ENCODE measurements at places on chromosomes 12 and 14.

GRCh38 chr12:52657250-52657902, 5.4 kb upstream of the KRT2 start:
- DNase-seq, result no peak

DNA sequence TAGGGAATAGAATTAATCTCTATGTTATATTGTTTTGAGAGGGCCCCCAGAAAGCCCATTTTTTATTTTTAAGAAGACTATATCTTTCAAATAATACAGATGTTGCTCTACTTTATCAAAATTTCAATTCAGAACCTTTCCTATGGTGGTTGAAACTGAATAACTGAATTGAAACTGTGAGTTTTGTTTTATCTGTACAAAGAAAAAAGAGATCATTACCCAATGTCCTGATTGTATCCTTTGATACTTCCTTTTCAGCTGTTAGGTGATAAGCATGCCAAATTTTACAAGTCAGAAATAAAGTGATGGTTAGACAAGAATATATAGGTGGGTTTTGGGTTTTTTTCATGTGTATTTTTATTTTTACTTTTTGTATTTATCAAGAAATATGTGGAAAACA, 1293.1 kb upstream of the USP15 start:
- no peak for DNase-seq

DNA sequence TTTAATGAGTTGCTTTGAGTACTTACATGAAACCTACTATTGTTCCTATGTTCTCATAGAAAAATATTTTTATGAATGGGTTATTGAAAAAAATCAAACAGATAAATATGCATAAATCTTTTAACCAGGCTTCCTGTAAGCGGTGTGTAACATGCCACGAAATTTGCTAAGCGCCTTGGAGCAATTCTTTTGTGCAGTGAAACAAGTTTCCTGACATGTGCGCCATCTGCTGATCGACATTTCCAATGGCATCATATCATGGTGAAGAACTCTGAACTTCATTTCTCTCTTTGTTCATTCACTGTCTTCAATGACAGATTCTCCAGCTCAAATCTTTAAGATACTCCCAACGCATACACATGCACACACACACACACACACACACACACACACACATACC, 145.6 kb upstream of the NAV3 start:
- no peak for DNase-seq

DNA sequence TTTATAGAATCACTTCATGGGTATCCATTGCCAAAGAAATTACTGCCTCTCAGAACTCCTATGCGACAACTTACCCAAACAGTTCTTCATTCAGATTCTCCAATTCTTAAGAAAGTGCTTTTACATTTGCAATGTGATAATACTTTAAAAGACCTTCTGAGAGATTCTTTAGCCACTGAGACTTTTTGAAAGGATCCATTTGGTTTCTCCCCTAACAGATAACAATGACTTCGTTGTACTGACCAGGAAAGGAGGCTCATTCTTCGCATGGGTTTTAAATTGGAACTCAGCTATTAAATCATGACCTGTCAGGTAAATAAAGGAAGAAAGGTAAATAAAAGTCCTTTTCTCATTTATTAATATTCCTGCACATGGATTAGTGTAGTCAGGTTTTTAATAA, 14.8 kb downstream of the ITPR2 start:
- no peak for DNase-seq

- DNase-seq, result no peak
These were observed 10.5 kb downstream of the LARP4 start for GRCh38 chr12:50411051-50411660.

- DNase-seq, result no peak
These were observed 5.4 kb upstream of the DCP1B start for GRCh38 chr12:2009623-2010022.

- DNase-seq, result no peak
These were observed 102.0 kb downstream of the TMEM30B start for GRCh38 chr14:61179061-61179690.

DNA sequence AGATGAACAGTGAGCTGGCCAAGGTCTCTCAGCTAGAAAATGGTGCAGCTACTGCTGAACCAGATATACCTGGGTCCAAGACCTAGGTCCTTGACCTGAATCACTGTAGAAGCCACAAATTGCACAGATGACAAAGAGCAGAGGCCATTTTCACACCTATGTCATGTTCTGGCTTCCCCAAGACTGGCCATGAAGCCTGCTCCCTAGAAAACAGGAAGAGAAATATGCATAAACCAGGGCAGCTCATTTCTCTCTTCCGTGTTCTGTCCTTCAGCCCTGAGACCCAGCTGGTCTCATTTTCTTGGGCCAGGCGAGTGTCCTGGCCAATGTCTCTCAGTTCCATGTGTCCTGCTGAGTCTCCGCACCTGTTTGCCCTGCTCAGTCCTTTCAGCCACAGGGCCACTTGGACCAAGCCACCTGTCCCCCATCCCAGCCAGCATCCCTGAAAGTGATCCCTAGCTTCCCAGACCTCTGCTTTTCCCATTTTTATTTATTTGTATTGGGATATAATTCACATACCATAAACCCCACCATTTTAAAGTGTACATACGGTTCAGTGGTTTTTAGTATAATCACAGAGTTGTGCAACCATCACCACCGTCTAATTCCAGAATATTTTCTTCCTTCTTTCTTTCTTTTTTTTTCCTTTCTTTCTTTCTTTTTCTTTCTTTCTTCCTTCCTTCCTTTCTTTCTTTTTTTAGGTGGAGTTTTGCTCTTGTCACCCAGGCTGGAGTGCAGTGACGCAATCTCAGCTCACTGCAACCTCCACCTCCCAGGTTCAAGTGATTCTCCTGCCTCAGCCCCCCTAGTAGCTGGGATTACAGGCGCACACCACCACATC, 27.0 kb downstream of the P2RX7 start:
- DNase-seq, result no peak

DNA sequence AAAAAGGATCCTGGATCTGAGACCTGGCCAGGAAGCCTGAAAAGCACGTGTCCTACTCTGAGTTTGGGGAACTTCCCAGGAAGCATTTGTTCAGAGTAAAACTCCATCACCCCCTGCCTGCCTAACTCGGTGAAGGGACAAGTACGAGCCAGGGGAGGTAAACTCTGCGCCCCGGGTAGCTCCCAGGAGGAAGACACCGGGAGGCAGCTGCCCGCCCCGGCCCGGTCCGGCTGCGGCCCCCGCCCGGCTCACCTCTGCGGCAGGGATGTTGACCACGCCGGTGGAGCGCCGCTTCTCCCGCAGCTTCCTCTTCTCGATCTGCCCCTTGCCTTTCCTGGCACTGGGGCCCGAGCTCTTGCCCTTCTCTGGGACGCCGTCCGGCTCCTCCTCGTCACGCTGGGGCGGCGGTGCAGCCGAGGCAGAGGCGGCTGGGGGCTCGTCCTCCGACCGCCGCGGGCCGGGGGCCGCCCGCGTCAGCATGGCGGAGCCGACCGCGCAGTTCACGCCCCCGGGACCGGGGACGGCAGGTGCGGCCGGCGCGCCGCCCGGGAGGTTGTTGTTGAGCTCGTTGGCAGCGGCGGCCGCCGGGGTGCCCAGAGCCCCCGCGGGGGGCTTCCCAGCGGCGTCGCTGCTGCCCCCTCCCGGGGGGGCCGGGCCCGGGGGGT, 1.2 kb downstream of the PAWR start:
- no peak for DNase-seq

- no peak for DNase-seq
These were observed 425.3 kb upstream of the FBXO33 start for GRCh38 chr14:39857376-39858055.

GRCh38 chr12:30500532-30500931, 195.1 kb downstream of the IPO8 start:
- DNase-seq, result no peak

DNA sequence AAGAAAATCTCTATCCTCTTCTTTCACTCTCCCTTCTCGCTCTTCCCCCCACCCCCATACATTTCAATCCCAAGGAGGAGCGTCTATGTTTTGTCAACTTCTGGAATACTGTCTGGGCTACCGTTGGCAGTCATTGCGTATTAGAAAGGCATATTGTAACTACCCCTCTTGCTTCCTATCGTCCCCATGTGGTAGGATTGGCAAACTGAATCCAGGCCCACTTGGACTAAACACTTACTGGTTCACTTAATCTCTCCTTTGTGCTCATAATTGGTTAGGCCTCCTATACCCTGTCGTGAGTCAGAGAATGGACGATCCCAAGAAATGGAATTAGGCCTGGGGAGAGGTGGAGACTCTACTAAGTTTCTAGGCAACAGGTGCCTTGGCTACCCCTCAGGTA, 68.8 kb upstream of the SLC8A3 start:
- DNase-seq, result no peak

DNA sequence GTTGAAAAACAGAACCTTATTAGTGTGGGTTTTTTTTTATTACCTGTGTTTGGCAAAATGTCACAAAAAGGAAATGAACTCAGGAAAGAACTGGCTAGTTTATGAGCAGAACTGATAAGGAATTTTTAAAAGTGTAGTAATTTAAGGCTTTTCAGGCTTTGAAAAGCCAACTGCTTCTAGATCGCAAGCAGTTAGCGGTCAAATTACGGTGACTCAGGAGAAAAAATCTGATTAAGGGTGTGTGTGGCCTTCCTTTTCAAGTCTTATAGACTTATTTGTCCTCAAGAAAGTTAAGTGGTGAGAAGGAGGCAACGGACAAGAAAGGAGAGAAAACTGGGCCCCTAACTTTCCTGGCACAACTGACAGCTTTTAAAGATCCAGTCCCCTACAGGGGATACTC, 33.4 kb downstream of the PDZRN4 start:
- DNase-seq, result no peak

- DNase-seq, result no peak
These were observed 238.8 kb downstream of the DACT1 start for GRCh38 chr14:58876608-58877007.

DNA sequence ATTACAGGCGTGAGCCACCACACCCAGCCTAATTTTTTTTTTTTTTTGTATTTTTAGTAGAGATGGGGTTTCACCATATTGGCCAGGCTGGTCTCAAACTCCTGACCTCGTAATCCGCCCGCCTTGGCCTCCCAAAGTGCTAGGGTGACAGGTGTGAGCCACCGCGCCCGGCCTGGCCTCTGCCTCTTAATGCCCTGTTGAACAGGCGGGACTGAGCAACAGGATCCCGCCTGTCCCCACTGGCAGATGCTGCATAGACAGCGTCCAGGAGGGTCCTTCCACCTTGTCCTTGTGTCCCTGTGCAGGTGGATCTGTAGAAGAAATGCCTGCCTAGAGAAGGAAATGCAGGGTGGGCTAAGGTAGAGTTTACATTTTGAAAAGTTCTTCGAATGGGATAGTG, 5.7 kb downstream of the PGAM5 start:
- DNase-seq, result no peak

DNA sequence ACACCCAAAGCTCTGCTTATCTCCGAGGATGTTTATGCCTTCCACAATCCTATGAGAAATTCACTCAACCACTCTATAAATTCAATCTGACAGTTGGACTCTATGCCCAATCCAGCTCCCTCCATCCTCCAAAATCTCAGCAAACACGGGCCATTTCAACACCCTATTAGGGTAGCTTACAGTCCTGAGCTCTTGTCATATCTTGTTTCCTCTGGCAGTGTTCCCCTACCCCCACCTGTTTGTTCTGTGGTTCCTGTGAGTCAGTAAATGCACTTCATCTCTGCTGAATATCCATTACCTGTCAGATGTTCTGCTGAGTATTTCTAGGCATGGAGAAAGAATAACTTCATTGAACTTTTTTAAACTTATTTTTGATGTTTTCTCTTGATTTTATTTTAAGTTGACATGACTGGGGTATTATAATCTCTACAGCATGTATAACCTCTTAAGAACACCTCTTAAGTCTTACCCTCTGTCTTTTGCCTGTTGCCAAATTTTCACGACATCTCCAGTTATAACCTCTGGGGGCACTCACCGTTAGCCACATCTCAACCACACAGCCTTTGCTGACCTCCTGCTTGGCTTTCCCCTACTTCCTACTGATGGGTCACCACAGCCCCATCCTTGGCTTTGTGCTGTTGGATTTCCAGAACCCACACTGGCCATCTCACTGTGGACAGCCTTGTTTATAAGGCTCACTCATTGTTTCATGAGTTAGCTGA, 317.0 kb upstream of the TMPO start:
- DNase-seq, result no peak

- no peak for DNase-seq
These were observed 42.3 kb upstream of the GLIPR1 start for GRCh38 chr12:75438059-75438754.

- DNase-seq, result no peak
These were observed 4.4 kb downstream of the CCNB1IP1 start for GRCh38 chr14:20328705-20329104.

- no peak for DNase-seq
These were observed 362.6 kb downstream of the BCL11B start for GRCh38 chr14:98909251-98909944.

DNA sequence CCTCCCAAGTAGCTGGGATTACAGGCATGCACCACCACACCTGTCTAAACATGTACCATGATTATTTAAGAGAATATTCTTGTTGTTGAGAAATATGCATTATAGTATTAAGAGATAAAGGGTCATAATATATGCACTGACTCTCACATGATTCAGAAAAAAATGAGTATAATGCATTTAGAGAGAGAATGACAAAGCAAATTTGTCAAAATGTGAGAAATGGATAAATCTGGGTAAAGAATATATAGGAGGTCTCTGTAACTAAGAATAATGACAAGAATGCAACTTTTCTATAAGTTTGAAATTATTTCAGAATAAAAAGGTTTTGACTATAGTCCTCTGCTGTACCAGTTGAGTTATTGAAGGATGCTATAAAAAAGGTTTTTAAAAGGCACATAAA, 28.1 kb upstream of the ZNF740 start:
- no peak for DNase-seq

GRCh38 chr12:101330631-101331030, 50.7 kb downstream of the UTP20 start:
- DNase-seq, result no peak

- DNase-seq, result no peak
These were observed 8.4 kb downstream of the CNOT2 start for GRCh38 chr12:70251661-70252060.

- DNase-seq, result no peak
These were observed 35.7 kb upstream of the HIF1A start for GRCh38 chr14:61659582-61659981.

DNA sequence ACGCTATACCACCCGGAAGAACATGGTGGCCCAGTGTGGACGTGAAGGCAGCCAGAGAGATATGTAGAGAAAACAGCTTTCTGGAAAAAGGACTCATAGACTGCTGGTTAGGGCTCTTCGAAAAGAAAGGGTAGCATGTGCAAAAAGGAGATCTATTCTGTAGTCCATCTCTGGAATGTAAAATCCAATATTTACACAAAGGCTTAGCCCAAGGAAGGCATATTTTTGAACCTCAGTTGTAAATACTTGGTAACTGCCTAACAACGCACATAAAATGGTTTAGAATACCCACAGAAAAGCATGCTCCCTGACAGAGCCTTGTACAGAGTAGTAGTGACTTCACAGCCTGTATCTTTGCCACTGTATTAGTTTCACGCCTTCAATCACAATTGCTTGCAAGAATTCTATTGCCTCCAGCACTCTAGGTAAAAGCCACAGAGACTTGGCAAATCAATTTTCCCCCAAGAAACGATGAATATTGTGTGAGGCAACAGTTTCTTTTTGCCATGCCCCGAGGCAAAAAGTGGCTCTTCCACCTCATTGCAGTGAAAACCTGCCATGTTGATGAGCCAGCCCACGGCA, 59.2 kb downstream of the TRIM9 start:
- no peak for DNase-seq
